ENCODE measurements at places on chromosomes 13 and 19.

DNA sequence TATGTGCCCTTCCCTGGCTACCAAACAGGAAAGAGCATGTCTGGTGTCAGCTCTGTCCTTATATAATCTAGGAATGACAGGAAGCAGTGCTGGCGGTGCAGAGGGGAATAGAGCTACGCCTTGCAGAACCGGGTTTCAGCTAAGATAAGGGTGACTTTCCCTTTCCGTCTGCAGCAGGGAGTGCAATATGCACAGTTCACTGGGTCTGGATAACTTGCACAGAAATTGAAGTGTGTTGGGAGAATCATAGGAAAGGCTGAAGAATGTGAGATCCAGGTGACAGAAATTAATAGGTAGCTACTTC is 90.0 kb upstream of the TSHZ3 start:
- no peak for DNase-seq

- no peak for DNase-seq
These were observed 30.8 kb upstream of the PEPD start for GRCh38 chr19:33552191-33552927.

- DNase-seq: no peak
These were observed 8.9 kb upstream of the CYP4F3 start for GRCh38 chr19:15631817-15632216.

GRCh38 chr13:23427342-23427843 is 6.1 kb downstream of the SACS start:
- no peak for DNase-seq
